ENCODE measurements at places on chromosomes 2 and 18.

DNA sequence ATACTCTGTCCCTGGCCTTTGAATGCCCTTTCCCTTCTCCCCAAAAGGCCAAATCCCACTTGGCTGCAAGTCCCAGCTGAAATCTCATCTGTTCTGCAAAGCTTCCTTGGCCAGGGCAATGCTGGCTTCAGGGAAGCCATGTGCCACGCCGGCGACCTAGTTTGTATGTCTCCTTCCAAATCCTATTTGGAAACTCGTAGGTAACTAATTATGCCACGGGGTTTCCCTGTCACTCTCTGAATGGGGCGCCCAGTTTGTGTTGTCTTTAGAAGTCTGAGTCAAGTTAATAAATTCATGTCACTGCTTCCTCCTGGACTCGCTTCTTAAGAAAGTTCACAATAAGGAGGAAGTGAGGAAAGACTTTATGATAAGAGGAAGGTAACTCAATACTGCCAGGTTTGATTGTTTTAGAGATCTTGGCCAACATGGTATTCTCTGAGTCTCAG, 19.1 kb downstream of the FHL2 start:
- DNase-seq = no peak

DNA sequence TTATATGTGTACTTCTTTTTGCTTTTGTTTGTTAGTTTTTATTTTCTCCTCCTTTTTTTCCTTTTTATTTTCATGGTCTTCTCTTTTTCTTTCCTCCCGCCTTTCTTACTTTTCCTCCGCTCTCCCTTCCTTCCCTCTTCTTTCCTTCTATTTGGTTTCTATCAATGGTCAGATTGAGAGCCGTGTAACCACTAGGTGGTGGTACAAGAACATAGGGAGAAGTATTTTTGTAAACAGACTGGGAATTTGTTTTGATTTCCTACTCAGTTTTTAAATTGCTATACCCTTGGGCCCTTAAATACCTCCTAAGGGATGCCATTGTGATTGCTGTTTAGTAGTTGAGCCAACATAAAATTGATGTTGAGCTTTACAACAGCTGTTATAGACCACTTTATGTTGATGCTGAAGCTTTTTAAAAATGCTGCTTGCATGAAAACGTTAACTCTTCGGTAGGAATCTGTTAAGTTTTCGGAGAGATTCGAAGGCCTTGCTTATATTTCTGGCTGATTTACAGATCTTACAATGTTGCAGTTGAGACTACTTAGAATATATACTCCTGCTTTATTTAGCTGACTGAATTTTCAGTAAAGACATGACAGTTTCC, 124.2 kb downstream of the UBE2E3 start:
- no peak for DNase-seq

- no peak for DNase-seq
These were observed 1076.2 kb downstream of the TSN start for GRCh38 chr2:122831649-122832048.

- no peak for DNase-seq
These were observed 321.8 kb downstream of the ZEB2 start for GRCh38 chr2:144198116-144198515.

- no peak for DNase-seq
These were observed 379.8 kb upstream of the FANCL start for GRCh38 chr2:58620896-58621295.

DNA sequence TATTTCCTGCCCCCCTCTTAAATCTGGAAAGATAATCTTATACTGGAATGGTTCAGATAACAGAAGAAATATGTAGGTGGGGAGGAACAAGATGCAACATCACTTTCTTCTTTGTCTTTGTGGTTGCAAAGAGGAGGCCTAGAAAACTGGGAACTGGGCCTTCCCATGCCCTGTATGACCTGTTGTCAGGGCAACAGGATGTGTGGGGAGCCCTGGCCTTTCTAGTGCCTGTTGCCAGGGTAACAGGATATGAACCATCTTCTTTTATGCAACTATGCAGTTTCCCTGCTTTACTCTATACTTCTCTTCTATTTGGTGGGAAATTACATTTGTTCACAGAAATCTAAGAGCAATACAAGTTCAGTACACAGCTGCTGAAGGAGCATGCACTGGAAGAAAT, 79.8 kb upstream of the PDE1A start:
- no peak for DNase-seq

DNA sequence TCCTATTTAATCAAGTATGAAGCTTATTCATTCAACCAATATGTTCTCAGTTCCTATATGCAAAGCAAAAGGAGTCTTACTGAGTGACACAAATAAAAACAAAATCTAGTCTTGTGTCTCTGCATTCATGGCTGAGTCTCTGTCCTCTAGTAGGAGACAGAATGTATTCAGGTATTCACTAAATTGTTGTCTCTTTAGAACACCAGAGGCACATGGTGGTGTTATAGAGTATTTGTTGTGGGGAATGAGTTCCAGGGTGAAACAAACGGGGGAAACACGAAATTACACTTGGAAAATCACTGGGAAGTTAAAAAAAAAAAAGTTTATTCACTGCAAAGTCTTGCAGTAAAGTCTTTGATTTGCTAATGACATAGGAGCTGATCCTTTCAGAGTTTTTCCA, 131.7 kb upstream of the FSHR start:
- no peak for DNase-seq

GRCh38 chr2:218993345-218994315, at the start of gene CRYBA2:
TSS of gene CRYBA2 (minus strand) at chr2:218993422. CDS start at chr2:218993176, 246 bp downstream.
- DNase-seq = no peak
